ENCODE measurements at places on chromosomes 3 and 15.

DNA sequence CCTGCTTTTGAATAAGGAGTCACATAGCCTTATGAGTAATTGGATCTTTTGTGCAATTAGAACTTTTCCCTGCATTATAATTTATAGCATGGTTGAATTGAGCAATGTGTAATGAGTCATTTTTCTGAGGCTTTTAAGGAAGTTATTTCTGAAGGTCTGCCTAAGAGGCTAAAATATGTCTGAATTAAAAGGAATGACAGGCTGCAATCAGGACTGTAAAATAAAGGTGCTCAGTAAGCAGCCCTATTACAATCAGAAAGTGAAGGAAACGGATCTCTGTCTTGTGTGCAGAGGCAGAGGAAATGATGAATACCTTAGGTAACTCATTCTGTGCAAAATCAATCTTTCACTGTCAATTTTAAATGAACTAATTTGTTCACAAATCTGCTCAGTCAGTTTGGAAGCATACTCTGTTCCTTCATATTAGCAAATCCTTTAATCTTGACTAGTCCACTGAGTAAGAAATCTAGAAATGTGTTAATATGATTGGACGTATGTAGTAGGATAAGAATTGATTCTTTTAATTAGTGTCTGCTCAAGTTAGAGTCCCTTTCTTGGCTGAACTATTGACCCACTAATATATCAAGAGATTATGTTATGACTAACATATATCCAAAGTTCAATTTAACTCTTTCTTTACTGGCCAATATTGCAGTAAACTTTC lies 290.1 kb downstream of the ZIC1 start:
- no peak for DNase-seq

- no peak for DNase-seq
These were observed 79.6 kb upstream of the DCBLD2 start for GRCh38 chr3:98980915-98981596.

DNA sequence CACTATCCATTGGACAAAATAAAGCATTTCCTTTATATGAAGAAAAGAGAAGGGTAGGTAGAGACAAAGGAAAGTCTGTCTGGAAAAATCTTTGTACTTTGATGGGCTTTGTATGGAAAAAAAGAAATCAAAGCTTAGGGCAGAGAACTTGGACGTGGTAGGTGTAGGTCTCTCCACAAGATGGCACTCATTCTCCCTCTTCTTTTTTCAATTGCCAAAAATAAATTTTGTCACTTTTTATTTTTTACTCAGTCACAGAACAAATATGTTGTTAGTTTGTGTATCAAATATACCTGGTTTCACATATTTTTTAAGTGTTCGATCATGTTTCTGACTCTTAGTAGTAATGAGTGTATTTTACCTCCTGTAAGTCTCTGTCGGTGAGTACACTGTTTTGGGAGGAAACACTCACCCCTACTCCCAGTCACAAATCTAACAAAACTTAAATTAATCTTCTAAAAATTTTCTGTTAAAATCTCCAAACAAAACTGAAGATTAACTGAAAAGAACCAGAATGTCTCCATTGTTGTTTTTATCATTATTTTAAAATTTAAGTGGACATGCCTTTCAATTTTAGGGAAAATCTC lies 415.8 kb upstream of the GOLIM4 start:
- DNase-seq: peak; percentile 23

- no peak for DNase-seq
These were observed 115.2 kb downstream of the ANO10 start for GRCh38 chr3:43506644-43507043.

- no peak for DNase-seq
These were observed 4.0 kb downstream of the CCDC33 start for GRCh38 chr15:74240002-74240568.

Data from SK-N-DZ (cell line).